ENCODE measurements at places on chromosomes 12 and 14. TPM values are rescaled to one million over a fixed set of nuclear protein-coding genes. Genes with fewer than 3 reads are reported as not detected.

Gene SOX5
- total RNA-seq, result not detected

Gene RDH16
- total RNA-seq, result 0.36 TPM

GRCh38 chr12:105948331-105948730 lies 190.4 kb downstream of the NUAK1 start:
- no peak for DNase-seq

Gene ITPK1
- 78.5 TPM for total RNA-seq

DNA sequence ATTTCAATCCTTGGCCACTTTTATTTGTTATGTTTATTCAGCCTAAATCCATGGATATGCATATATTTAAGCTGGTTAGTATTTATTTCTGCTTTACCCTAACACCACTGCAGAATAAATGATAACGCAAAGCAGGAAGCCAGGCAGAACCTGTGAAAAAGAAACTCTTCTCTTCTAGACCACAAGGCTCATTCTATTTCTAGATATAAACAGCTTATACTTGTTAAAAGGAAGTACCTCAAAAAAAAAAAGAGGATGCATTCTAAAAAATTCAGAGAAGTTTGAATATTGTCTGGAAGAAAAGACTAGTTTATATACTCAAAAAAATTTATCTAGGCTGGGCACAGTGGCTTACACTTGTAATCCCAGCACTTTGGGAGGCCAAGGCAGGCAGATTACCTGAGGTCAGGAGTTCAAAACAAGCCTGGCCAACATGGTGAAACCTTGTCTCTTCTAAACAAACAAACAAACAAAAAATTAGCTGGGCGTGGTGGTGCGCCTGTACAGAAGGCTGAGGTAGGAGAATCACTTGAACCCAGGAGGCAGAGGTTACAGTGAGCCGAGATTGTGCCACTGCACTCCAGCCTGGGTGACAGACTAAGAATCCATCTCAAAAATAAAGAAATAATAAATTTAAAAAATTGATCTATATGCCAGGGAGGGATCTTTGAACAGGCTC lies 55.8 kb downstream of the GALNT4 start:
- peak; percentile 31 for DNase-seq
